ENCODE measurements at places on chromosomes 4 and X.

GRCh38 chrX:137033774-137034507 is at the start of gene GPR101:
Gene GPR101 (minus strand): TSS chrX:137033995. CDS start chrX:137031674, 2,321 bp downstream.
- DNase-seq, result no peak

DNA sequence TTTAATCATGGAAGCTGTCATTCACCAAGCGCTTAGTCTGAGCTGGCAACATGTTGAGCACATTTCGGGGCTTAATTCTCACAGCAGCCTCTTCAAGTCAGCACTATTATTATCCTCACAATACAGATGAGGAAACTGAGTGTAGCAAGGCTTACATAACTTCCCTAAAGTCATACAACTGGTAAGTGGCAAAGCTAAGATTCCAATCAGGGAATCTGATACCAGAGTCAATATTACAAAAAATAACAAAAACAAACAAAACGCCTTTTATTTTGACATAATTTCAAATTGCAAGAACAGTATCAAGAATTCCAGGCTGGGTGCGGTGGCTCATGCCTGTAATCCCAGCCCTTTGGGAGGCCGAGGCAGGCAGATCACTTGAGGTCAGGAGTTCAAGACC is 120.4 kb upstream of the DUSP21 start:
- DNase-seq, result no peak

DNA sequence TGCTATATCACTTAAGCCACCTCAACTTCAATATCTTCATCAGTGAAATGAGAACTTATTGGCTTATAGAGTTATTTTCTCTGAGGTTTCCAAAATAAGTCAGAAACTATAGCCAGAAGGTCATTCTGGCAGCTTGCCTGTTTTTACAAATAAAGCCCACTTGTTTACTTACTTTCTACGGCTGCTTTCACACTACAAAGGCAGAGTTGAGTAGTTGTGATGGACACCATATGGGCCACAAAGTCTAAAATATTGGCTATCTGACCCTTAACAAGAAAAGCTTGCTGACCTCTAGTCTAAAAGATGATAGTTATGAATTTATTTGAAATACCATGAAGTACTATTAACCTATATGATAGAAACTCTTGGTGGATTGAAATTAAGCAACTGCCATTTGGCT is 67.3 kb upstream of the ATOH1 start:
- no peak for DNase-seq

- peak; percentile 31 for DNase-seq
Measured at GRCh38 chr4:3402491-3403347, 39.0 kb upstream of the HGFAC start.

DNA sequence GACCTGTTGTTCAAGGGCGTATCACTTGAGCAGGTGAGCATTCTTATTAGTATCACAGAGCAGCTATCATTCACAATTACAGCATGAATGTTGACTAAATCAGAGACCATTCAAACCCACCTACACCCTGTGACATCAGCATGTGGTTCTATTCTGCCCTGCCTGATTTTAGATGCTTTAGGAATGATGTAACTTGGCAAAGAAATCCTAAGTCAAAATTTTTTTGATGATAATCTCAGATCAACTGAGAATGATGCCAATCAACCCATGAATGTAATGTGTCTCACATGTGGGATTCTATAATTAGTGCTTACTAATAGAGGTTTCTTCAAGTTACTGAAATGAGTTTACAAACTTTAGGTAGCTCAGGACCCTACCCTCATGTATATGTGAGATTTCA is 13.4 kb upstream of the CHIC2 start:
- peak; percentile 28 for DNase-seq

DNA sequence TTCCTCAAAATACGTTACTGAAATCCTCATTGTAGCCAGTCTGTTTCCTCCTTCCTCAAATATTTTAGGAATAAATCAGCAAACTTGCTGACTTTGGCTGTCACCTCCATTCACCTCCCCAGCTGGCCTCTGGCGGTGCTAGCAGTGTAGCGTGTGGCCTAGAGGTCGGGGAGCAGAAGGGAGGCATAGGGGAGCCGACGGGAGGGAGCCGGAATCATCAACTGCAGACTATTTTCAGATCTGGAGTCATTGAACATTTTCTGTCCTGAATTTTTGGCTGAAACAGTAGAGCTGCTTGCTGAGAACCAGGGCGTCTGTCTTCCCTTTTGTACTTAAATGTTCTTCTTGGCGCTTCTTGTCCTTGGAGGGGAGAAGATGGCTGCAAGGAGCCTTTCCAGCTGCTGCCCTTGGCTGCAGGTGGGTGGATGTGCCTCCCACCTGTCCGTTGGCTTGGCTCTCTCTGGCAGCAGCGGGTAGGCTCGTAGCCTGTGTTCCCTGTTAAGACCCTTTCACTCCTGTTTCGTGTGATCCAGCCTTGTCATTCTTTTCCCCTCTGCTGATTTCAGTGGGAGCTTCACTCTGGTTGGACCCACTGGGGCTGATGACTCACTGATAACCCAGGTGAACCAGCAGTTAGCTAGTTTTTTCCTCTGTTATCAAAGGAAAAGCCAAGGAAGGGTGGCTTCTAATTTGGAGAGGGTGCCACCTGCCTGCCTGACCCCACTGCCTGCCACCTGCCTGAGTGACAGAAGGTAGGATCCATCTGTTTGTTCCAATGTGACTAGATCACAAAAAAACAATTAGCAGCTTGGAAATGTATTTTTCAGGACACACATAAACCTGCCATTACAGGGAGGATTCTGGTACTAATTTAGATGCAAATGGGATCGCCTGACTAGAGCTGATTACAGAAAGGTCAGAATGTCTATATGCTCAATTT is 135.9 kb downstream of the GATB start:
- no peak for DNase-seq

DNA sequence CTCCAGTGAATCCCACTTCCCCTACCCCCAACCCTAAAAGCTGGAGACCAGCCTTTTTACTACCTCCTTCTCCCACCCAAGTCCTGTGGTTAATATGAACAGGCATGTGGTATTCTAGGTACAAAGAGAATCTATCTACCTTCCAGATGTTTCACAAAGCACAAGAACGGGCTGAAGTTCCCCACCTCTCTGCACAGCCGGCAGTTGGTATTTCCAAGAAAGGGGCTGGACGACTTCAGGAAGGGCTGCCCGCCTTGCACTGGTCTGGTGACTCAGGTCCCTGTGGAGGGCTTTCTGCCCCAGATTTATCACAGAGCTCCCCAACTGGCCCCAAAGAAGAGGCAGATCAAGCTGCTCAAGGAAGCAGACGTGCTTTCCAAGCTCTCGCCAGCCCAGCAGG is 4.5 kb downstream of the FAM47E start:
- no peak for DNase-seq

DNA sequence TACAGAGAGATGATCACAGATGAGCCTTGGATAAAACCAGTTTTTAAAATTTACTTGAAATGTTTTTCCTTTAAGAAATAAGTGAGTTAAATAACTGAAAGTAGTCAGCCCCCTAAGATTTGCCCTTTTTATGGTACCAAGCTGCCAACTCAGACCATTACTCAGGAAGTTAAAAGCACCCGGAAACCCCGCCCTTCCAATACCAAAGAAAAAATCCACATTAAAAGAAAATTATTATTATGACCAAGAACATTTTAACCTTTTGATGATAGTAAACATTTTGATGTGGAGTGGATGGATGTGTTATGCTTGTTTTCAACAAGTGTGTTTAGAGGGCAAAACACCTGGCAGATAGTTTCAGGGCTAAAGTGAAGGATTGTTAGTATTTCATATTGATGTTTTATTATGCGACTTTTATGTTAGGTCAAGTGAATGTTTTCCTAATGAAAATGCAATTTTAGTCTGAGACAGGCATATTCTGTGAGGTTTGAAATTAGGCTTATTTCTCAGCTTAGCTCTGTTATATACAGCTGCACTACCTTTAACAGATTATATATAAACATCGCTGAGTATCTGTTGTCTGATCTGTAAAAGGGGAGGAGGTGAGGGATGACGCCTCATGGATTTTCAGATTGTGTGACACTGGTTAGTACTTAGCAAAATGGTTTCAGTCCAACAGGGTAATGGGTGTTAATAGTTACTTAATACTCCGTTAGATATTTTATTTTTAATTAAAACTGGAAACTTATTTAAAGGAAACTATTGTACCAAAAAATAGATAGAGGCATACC is 89.0 kb downstream of the KDM6A start:
- no peak for DNase-seq

DNA sequence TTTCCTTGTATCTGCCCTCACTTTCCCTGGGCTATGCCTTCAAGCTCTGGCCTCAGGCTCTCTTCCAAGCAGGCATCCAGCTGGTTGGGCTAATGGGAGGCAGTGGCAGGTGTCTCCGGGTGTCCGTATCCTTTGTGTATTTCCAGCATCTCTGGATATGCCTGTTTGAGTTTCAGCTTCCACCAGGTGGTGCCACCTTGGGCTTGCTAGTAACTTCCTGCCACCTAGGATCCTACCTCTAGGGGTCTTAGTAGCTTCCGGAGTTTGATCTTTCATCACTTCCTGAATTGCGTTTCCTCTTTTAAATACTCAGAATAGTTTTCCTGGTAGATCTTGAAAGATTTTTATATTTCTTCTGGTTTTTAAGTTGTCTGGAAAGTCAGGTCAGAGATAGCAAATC is 23.2 kb upstream of the ANOS1 start:
- DNase-seq, result no peak

DNA sequence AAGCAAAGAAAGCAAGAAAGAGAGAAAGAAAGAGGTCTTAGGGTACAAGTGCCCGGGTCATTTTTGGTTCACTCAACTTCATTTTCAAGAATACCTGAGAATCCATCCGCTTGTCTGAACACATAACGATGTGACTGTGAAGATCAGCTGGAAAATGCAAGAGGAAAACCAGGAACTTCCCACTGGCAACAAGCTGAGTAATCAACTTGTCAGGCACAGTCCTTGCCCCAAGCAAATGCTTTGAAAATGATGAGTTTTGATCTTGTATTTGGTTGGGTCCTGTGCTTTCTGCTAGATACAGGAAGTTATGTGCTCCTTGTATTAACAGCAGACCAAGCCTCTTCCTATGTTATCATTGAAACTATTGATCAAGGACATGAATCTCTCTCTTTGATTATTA is 239.1 kb downstream of the ASMT start:
- DNase-seq, result no peak

- peak; percentile 62 for DNase-seq
Measured at GRCh38 chrX:155056877-155057792, 13.8 kb downstream of the CMC4 start.

GRCh38 chrX:119583431-119584059 is 9.2 kb downstream of the UBE2A start:
- no peak for DNase-seq

- DNase-seq, result no peak
Measured at GRCh38 chr4:107931775-107932321, 499 bp downstream of the CYP2U1 start.

- no peak for DNase-seq
Measured at GRCh38 chr4:56386091-56386490, 1.2 kb downstream of the AASDH start.
